Body of pancreas (tissue), 4 donors: ENCODE measurements at places on chromosomes 5 and 9. TPM values are rescaled to one million over a fixed set of nuclear protein-coding genes. Genes with fewer than 3 reads are reported as not detected.
A peak's percentile ranks its signal among the peaks of the same experiment; 100 is the strongest.

The MLLT3 gene
- total RNA-seq = 5.6 TPM

The MIER3 gene
- total RNA-seq = 7.8 TPM

The MSMP gene
- total RNA-seq = not detected

The PDLIM4 gene
- 4.3 TPM for total RNA-seq

The CA9 gene
- total RNA-seq = 21.8 TPM

The FAT2 gene
- total RNA-seq = not detected

The MARCHF6 gene
- 76.5 TPM for total RNA-seq

- no peak overlapping the region for H3K4me3 ChIP-seq
- peaks cover 10% of the 10 kb centered on the region for H3K36me3 ChIP-seq
- H3K4me1 ChIP-seq = peaks cover 10% of the 10 kb centered on the region
- no peaks in the 10 kb centered on the region for H3K27me3 ChIP-seq
- H3K27ac ChIP-seq = no peak overlapping the region
Measured at GRCh38 chr5:67160272-67160671, 36.3 kb downstream of the CD180 start.

- H3K27me3 ChIP-seq = no peaks in the 10 kb centered on the region
- H3K4me1 ChIP-seq = no peaks in the 10 kb centered on the region
- no peaks in the 10 kb centered on the region for H3K36me3 ChIP-seq
- H3K27ac ChIP-seq = no peak overlapping the region
- H3K4me3 ChIP-seq = no peak overlapping the region
- DNase-seq = peak; percentile 76
Measured at GRCh38 chr5:64331597-64332277, 166.1 kb downstream of the RNF180 start.

- H3K36me3 ChIP-seq = no peaks in the 10 kb centered on the region
- H3K4me3 ChIP-seq = no peak overlapping the region
- H3K27ac ChIP-seq = no peak overlapping the region
- DNase-seq = no peak
- no peaks in the 10 kb centered on the region for H3K4me1 ChIP-seq
- H3K27me3 ChIP-seq = no peaks in the 10 kb centered on the region
Measured at GRCh38 chr5:136055612-136056309, 27.0 kb downstream of the TGFBI start.

- no peak overlapping the region for H3K27ac ChIP-seq
- H3K27me3 ChIP-seq = no peaks in the 10 kb centered on the region
- H3K4me1 ChIP-seq = no peaks in the 10 kb centered on the region
- no peaks in the 10 kb centered on the region for H3K36me3 ChIP-seq
- H3K4me3 ChIP-seq = no peak overlapping the region
Measured at GRCh38 chr5:10102706-10103497, 146.8 kb downstream of the ATPSCKMT start.

DNA sequence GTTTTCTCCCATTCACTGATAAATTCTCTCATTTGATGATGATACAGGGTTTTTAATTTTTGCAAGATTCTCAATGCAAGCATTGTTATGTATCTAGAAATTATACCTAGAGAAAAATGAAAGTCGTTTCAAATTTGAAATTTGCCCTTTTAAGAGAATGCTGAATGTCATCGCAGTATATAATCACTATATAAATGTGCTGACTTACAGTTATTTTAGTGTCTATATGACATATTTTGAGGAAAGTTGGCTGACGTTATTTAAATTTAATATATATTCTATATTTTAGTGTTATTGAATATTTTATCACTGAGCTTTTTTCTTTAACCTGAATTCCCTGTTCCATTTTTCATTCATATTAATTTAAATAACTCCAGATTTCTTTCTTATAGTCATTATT is 29.8 kb downstream of the LYRM7 start:
- H3K27me3 ChIP-seq = no peaks in the 10 kb centered on the region
- no peak for DNase-seq
- H3K4me3 ChIP-seq = no peak overlapping the region

DNA sequence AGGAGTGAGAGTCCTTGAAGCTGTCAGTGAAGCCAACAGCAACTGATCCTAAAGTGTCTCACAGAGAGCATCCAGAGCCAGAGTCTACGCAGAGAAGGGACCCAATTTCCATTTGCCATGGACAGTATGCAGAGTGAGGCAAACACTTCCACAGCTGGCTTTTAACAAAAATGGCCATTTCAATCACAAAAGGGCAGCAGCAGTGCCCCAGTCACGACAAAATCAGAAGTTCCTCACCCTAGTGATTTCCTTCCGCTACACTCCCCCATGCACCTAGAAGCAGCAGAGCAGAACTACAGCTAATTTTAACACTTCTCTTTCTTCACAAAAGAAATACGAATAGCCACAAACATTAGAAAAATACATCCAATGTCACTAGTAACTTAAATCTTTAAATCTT is 27.9 kb downstream of the FBXW11 start:
- H3K27ac ChIP-seq = no peak overlapping the region
- H3K4me3 ChIP-seq = no peak overlapping the region
- no peaks in the 10 kb centered on the region for H3K27me3 ChIP-seq
- peaks cover 65% of the 10 kb centered on the region for H3K4me1 ChIP-seq

DNA sequence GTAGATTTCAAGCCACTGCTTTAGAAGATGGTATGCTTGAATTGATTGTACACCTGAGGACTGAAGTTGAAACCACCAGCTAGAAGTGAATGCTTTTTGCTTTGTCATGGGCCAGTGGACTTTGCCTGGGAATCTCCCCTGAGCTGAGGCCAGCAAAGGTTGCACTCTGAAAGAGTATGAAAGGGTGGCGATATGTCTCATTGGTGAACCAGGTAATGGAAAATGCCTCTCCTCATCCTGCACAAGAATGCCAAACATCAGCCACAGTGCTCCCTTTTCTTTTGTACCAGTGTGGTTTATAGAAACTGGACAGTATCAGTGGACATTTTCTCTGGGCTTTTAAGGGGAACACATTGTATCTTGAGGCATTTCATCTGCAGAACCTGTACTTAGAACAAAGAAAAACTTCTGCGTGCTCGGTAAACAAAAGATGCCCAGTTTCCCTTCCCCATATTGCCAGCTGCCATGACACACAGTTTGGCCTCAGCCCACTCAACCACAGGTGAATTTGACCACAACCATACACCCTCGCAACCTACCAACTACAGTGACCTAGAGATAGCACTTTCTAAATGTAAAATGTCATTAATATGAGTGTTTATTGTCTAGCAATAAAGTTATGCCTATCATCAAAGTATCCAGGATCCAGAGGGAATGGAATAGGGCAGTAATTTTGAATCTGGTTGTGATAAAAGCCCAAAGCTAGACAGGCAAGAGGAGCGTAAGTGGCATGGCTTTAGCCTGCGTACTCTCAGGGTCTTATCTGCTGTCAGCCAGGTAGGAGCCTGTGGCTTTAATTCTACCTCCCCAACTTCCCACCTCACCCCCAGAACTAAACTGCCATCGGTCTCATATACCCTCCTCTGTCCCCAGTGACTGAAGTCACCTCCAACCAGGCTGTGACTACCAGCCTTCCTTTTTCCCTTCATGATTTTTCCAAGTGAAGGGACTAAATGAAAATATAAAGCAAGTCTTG is 79.5 kb upstream of the LHFPL2 start:
- no peaks in the 10 kb centered on the region for H3K27me3 ChIP-seq
- H3K27ac ChIP-seq = no peak overlapping the region
- no peaks in the 10 kb centered on the region for H3K4me1 ChIP-seq
- no peak for DNase-seq
- no peaks in the 10 kb centered on the region for H3K36me3 ChIP-seq

DNA sequence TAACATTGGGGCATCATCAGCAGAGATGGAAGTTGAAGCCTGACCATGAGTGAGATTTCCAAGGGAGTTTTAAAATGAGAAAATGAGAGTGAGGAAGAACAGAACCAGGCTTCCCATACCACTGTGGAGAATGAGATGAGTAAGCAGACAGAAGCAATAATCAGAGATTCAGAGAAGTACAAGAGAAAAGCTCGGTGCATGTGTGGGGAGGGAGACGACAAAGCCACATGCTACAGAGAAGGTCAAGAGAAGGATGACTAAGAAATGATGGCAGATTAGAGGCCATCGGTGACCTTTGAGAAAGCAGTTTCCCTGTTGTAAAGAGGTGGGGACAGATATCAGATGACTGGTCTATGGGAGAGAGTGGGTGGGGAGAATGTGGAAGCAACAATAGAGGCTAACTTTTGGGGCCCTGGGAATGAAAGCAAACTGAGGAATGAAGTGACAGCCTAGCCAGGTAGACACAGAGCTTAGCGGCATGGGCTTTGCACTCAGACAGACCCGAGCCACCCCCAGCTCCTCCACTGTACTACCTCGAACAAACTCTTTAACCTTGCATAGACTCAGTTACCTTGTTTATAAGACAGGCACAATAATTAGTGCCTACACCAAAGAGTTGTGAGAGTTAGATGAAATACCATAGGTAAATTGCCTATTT is 207.7 kb downstream of the PIK3R1 start:
- H3K27ac ChIP-seq = no peak overlapping the region
- no peak overlapping the region for H3K4me3 ChIP-seq
- no peak for DNase-seq
- peaks cover 8% of the 10 kb centered on the region for H3K4me1 ChIP-seq
- no peaks in the 10 kb centered on the region for H3K27me3 ChIP-seq

DNA sequence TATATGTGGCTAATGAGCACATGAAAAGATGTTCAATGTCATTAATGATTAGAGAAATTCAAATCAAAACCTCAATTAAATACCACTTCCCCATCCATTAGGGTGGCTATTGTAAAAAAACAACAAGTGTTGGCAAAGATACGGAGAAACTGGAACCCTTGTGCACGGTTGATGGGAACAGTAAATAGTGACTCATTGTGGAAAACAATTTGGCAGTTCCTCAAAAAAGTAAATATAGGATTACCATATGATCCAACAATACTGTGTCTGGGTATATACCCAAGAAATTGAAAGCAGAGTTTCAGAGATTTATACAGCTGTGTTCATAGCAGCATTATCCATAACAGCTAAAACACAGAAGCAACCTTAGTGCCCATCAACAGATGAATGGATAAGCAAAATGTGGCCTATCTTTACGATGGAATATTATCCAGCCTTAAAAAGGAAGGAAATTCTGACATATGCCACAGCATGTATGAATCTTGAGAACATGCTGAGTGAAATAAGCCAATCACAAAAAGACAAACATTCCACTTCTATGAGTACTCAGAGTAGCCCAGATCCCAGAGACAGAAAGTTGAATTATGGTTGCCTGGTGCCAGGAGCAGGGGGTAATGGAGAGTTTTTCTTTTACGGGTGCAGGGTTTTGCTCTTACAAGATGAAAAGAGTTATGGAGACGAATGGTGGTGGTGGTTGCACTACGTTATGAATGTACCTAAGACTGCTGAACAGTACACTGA is 41.4 kb upstream of the LRRC14B start:
- no peak overlapping the region for H3K27ac ChIP-seq
- H3K4me1 ChIP-seq = no peaks in the 10 kb centered on the region
- no peaks in the 10 kb centered on the region for H3K36me3 ChIP-seq
- H3K27me3 ChIP-seq = no peaks in the 10 kb centered on the region
- DNase-seq = no peak

DNA sequence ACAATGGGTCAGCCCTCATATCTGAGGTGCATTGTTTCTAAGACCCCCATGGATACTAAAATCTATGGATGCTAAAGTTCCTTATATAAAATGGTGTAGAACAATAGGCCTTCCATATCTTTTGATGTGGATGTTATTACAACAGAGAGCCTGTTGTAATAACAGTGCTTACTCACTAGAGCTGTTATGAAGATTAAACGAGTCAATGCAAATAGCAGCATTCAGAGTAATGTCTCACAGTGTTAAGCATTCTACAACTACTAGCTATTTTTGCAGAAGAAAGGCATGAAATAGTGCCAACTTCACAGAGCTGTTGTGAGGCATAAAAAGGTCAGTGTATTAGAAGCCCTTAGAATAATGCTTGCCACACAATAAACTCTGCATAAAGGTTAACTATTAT is 13.0 kb downstream of the CHSY3 start:
- H3K27me3 ChIP-seq = no peaks in the 10 kb centered on the region
- no peak for DNase-seq
- no peaks in the 10 kb centered on the region for H3K36me3 ChIP-seq
- no peak overlapping the region for H3K4me3 ChIP-seq

- peak overlapping the region; percentile 49 for H3K27ac ChIP-seq
- H3K4me1 ChIP-seq = peaks cover 21% of the 10 kb centered on the region
- DNase-seq = no peak
- no peak overlapping the region for H3K4me3 ChIP-seq
- no peaks in the 10 kb centered on the region for H3K27me3 ChIP-seq
Measured at GRCh38 chr5:68251804-68252522, 36.4 kb downstream of the PIK3R1 start.

- H3K27me3 ChIP-seq = no peaks in the 10 kb centered on the region
- H3K4me1 ChIP-seq = no peaks in the 10 kb centered on the region
Measured at GRCh38 chr5:24080046-24080445, 564.7 kb downstream of the CDH10 start.

DNA sequence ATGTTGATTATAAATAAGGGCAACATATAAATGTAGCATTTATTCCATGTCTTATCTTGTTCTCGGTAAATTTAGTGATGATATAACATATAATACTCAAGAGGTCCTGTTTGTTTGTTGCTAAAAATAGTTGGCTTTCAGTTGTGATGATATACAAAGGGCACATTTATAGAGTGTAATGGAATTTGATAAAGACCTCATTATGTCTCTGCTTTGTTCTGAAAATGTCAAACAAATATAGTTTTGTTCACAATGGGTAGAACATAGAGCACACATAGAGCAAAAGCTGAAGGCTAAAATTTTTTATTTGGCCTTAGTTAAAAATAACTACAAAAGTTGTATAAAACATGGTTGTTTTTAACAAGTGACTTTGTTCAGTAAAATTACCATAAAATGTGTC is 477.1 kb upstream of the SMC2 start:
- no peaks in the 10 kb centered on the region for H3K27me3 ChIP-seq
- no peak overlapping the region for H3K27ac ChIP-seq
- H3K4me1 ChIP-seq = no peaks in the 10 kb centered on the region

DNA sequence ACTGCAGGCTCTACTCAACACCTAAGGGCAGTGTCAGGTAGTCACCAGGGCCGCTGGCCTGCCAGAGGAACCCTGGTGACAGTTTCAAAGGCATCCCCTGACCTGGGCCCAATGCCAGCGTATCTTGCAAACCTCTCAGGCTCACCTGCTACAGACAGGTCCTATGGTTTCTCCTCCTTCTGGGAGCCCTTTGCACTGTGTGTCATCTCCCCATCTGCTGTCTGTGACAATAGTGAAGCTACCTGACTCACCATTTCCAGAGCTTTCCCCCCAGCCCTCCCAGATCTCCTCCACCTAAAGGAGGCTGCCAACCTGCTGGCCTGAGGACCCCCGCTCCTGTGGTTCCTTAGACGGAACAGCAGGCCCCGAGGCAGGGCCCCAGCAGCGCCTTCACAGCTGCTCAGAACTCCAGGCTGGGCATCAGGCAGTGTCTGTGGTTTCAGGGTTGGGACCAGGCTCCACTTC is 203.1 kb downstream of the FSTL4 start:
- H3K4me1 ChIP-seq = no peaks in the 10 kb centered on the region
- H3K27me3 ChIP-seq = no peaks in the 10 kb centered on the region
- H3K36me3 ChIP-seq = no peaks in the 10 kb centered on the region
- no peak overlapping the region for H3K4me3 ChIP-seq
- H3K27ac ChIP-seq = no peak overlapping the region
- no peak for DNase-seq

DNA sequence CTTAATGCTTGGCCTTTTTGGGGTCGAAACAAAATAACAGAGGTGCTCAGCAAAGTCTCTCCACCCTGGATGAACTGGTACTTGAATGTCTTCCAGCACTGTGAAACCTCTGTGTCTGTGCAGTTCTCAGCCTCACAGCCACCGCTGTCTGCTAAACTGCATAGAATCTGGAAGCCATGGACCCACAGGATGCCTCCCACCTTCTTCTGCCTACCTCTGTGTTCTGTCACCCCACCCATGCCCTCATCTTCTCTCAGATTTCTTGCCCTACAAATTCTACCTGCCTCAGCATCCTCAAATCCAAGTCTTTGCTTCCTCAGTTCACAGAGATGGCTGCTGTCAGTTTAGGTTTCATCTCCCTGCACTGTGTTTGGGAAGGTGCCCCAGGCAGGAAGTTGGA is 35.6 kb downstream of the EXOSC2 start:
- DNase-seq = no peak
- H3K4me3 ChIP-seq = no peak overlapping the region
- H3K36me3 ChIP-seq = no peaks in the 10 kb centered on the region
- peaks cover 20% of the 10 kb centered on the region for H3K4me1 ChIP-seq
